ENCODE measurements at places on chromosomes 12 and 14. TPM values are rescaled to one million over a fixed set of nuclear protein-coding genes. Genes with fewer than 3 reads are reported as not detected.

LPAR5 gene
- 0.62 TPM for total RNA-seq

TROAP gene
- 84.4 TPM for total RNA-seq

CLEC4A gene
- total RNA-seq = not detected

CPSF6 gene
- total RNA-seq = 59.7 TPM

KRT6C gene
- total RNA-seq = not detected

SLC2A3 gene
- total RNA-seq = 3.2 TPM

SERPINA5 gene
- 0.20 TPM for total RNA-seq

MFAP5 gene
- total RNA-seq = 0.06 TPM

ASCL1 gene
- not detected for total RNA-seq

PLEK2 gene
- 19.4 TPM for total RNA-seq

All from A549 treated with GW870086 at 1 μM for 4 hours (cell line).